ENCODE measurements at places on chromosomes 3 and 15.
A peak's percentile ranks its signal among the peaks of the same experiment; 100 is the strongest.

DNA sequence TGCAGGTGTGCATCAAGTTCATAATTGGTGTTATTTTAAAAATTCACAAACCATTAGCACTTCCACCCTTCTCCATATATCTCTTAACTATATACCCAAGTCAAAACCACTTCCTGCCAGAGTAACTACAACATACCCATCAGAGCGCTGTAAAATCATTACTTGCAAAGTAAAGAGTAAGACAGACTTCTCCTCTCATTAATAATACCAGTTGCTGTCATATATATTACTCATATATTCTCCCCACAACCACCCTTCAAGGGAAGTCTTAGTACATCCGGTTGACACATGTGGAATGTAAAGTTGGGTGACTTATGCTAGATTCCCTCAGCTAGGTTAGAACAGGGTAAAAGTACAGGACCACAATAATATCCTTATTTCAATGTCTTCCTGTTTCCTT lies 5.6 kb downstream of the TERC start:
- DNase-seq, result no peak

DNA sequence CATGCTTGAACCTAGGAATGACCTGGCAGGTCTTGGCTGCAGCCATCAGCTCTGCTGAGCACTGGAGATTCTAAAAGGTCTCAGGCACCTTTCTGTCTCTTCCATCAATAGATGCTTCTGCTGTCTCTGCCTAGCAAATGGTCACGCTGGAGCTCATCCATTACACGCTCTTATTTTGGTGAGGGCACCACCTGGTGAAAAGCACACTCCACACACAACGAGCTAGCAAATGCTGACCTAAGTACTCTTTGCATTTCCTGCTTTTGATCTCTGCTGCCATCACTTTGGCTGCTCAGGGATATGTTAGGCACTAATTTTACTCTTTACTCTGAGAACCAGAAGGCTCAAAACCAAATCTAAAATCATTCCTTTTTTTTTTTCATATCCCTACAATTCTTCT lies 91.3 kb downstream of the RAB11A start:
- no peak for DNase-seq

DNA sequence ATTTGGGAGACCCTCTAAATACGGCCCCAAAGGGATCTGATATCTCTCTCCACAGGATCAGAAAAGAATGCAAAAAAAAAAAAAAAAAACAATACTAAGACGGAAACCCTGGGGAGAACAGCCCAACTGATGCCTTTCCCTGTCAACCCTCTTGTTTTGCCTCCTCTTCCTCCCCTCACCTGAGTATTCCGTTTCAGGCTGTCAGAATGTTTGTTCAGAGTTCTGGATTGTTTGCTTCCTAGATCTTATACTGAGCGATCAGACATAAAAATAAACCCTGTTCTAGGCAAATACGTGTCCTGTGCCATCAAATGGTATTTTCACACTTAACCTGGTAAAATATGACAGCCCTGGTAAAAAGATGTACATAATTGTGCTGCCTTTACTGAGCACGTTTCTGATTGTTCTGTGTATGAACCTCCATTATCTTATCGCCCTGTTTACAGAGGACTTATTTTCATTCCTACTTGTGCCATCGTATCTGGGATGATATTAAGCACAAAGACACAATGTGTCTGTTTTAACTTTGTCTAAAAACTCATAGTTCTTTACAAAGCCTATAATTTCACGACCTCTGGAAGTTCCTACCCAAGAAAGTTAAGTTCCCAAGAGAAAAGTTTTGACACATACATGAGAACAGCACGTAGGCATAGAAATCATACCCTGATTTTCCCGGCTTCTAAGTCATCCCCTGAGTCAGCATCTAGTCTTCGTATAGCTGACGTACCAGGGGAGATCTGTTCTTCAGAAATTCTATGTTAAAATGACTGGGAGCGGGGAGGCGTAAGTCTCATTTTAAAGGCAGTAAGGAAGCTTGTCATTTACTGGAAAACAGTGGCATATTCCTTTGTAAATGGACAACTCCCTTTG lies 856 bp downstream of the ZBTB38 start:
- DNase-seq, result no peak

GRCh38 chr15:31215490-31216214 lies 111.0 kb upstream of the KLF13 start:
- peak; percentile 66 for DNase-seq

DNA sequence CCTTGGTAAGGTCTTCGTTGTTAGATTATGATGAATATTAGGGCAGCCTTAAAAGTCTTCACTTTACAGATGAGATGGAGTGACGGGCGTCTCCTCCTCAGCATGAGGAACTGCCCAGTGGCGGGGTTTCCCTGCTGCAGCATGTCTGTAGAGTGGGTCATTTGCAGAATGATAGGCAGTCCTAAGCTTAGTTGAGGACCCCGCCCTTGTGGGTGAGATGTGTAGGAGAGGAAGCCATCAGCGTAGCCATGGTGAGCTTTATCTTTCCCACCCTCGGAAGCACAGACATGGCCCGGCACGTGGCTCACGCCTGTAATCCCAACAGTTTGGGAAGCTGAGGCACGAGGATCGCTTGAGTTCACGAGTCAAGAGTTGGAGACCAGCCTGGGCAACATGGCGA lies 877 bp downstream of the NIT2 start:
- peak; percentile 71 for DNase-seq

GRCh38 chr3:13420045-13420830 lies at the start of gene NUP210:
Gene NUP210, minus strand, starts transcription at chr3:13420322. Its CDS starts 96 bp downstream, at chr3:13420226.
- DNase-seq, result peak; percentile 46

- DNase-seq, result no peak
Observed at GRCh38 chr15:52960283-52960682, 170.1 kb upstream of the ONECUT1 start.

DNA sequence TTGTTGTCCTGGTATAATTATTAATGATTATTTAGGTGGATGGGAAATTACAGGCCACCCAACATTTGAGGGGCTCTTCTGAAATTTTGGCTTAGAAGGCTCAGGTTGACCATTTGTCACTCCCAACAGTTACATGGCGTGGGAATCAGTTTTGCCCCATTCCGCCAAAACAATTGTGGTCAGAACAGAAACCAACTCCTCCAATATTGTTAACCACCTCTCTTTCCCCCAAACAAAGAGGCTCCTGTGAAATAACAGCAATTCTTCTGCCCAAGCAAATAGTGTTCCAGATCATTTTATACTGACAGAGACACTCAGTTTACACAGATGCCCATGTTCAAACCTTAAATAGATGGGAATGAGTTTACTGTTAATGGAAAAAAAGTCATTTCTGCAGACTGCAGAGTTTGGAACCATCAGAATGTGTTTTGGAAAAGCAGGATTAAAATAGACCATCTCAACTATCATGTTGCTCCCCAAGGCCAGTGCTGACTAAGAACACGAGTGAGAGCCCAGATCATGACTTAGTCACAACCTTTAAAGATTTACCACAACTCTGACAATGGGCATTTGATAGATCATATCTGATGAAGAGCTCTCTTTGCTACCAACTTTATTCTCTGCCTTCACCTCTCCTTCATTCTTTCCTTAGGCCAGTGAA lies 102.1 kb downstream of the DUT start:
- no peak for DNase-seq

- no peak for DNase-seq
Observed at GRCh38 chr15:33968224-33968623, at the start of gene CHRM5. Gene CHRM5, plus strand, starts transcription at chr15:33968497. Its CDS starts 94,221 bp downstream, at chr15:34062718.

GRCh38 chr3:117987256-117987655 lies 1047.4 kb downstream of the IGSF11 start:
- DNase-seq, result no peak

DNA sequence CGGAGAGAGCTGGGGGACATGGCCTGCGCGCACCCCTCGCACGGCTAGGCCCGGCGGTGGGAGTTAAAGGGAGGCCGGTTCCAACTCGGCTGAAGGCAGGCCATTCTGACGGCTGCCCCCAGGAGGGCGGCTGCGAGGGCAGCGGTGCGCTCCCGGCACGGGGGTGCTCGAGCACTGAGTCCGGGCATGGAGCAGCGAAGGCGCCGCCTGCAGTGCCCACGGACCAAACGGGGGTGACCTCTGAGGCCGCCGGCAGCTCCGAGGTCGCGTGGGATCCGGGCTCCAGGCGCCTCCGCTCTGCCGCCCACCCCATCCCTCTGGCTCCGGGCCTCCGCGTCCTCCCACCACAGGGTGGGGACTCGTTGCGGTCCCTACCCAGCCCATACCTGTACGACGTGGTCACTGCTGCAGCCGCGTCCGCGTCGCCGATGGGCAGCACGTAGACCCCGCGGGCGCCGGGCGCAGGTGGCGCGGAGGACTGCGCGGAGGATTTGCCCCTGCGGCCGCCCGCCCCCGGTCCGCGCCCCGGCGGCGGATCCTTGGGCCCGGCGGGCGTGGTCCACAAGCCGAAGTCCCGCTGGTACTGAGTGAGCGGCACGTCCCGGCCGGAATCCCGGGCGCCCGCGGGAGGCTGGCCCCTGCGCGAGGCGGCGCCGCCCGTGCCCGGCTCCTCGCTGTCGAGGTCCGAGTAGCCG lies 469 bp downstream of the MAP6D1 start:
- peak; percentile 33 for DNase-seq

- peak; percentile 86 for DNase-seq
Observed at GRCh38 chr3:129824926-129825541, 68.5 kb downstream of the TMCC1 start.

DNA sequence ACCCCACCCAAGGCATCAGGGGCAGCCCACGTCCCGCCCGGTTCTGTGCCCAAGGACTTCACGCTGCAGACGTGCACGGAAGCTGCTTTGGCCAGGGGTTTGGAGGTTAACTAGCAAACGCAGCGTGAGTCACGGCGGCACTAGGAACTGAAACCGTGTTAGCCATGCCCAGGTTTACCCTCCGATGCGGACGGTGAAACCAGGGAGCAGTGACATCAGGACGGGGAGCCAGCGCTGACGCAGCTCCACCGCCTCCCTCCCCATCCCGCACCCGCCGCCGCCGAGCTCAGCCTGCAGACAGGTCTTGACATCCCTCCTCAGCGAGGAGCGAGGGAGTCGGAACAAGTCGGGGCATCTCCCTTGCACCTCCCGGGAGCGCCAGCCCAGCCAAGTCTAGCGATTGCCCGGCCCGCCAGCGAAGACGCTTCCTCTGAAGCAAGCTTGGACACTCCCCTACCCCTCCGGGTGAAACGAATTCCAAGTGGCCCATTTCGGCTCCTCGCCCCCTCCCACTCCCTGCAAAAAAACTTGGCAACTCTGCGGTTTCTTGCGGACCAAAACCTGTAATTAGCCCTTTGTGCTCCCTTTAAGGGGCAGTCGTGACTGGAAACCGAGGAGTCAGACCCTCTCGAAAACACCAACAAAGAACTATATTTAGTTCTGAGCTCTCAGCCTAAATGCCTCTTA lies 1.4 kb upstream of the RAP2B start:
- peak; percentile 95 for DNase-seq

DNA sequence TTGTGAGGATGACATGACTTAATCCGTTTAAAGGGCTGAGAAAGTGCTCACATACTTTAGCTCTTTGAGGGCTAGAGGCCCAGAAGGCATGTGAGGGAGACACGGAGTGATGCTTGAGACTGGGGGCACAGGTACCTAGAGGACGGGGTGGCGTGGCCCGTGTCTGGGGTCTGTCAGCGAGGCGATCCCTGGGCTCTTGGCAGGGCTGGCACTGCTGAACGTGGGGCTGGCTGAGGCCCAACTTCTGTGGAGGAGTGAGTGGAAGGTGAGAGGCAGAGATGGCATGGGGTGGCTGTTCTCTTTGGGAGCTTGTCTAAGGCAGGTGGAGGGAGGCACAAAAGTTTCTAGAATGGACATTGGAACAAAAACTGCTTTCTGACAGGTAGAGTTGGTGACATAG lies 9.5 kb downstream of the SEMA4B start:
- DNase-seq, result no peak

- DNase-seq, result no peak
Observed at GRCh38 chr3:48217449-48217848, 5.8 kb upstream of the CAMP start.

GRCh38 chr3:172210355-172210754 lies 171.0 kb downstream of the FNDC3B start:
- no peak for DNase-seq

DNA sequence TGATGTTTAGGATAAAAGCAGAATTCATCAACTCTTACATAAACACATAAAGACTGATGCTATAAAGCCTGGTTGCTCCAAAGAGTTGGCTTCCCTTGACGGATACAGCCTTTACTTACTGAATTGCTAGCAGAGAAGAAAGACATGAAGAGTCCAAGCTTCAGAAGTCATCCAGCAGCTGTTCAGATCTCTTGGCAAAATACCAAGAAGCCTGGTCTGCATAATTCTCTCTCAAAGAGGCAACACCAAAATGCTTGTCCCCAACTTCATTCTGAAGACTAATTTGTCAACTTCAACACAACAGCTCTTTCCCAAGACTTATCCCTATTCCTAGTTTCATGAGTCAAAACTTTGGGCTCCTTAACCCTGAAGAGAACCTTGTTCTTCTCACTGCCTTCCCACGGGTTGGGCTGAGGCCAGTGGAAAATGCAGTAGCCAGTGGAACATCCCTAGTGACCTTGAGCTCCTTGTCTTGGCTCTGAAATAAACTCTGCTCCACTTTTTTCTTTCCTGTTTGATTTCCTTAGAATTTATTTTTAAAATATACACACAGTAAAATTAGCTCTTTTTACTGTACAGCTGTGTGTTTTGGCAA lies 119.2 kb upstream of the THBS1 start:
- no peak for DNase-seq

DNA sequence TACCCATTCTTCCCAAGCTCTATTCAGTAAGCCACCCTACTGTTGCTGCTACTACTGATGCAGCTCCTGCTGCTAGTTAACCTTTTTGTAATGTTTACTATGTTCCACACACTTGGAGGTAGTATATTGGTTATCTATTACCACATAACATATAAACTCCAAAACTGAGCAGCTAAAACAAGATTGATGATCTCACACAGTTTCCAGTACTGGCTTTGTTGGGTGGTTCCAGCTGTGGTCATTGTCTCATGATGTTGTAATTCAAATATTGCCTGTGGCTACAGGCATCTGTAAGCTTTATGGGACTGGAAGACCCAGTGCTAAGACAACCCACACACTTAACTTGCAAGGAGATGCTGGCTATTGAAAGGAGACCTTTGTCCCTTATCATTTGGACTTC lies 556.2 kb upstream of the SUCLG2 start:
- no peak for DNase-seq

DNA sequence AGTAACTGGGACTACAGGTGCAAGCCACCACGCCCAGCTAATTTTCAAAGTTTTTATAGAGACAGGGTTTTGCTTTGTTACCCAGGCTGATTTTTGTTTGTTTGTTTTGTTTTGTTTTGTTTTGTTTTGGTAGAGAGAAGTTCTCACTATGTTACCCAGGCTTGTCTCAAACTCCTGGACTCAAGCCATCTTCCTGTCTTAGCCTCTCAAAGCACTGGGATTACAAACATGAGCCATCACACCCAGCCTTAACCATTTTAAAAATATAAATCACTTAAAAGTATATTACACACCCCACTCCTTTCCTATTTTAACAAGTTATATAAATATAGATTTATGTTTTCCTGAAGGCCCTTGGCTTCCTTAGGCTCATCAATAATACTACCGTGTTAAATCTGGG lies 6.5 kb upstream of the DYNC1LI1 start:
- DNase-seq, result no peak

- DNase-seq, result peak; percentile 36
Observed at GRCh38 chr15:88701561-88702095, 62.8 kb downstream of the ISG20 start.

GRCh38 chr15:98547275-98547674 lies 101.1 kb upstream of the IGF1R start:
- no peak for DNase-seq

- DNase-seq, result no peak
Observed at GRCh38 chr3:89116476-89116875, 9.1 kb downstream of the EPHA3 start.

Data from mesendoderm (in vitro differentiated cells).